AG09309 (cell line): ENCODE measurements at places on chromosomes 3 and 15.

- DNase-seq = no peak
Measured at GRCh38 chr3:14810070-14810791, 8.5 kb upstream of the FGD5 start.

DNA sequence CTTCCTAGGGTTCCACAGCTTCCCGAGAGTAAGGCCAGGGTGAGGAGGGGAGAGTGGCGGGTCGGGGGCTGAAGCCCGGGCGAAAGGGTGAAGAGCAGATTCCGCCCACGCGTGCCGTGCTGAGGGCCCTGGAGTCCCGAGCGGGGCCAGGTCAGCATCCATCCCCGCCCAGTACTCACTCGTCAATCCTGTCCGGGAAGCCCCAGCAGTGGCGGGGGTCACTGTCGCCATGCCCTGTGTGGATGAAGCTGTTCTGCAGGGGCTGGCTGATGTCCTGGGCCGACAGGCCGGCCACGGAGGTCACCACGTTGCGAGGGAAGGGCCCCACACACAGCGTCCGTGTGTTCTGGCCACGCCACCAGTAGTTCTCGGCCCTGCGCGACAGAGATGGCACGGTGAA lies 36.3 kb downstream of the TNK2 start:
- DNase-seq = no peak

DNA sequence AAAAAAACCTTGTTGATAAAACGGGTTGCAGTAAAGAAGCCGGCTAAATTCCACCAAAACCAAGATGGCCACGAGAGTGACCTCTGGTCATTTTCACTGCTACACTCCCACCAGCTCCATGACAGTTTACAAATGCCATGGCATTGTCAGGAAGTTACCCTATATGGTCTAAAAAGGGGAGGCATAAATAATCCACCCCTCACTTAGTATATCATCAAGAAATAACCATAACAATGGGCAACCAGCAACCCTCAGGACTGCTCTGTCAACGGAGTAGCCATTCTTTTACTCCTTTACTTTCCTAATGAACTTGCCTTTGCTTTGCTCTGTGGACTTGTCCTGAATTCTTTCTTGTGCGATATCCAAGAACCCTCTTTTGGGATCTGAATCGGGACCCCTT lies 14.4 kb upstream of the CDC25A start:
- DNase-seq = no peak

DNA sequence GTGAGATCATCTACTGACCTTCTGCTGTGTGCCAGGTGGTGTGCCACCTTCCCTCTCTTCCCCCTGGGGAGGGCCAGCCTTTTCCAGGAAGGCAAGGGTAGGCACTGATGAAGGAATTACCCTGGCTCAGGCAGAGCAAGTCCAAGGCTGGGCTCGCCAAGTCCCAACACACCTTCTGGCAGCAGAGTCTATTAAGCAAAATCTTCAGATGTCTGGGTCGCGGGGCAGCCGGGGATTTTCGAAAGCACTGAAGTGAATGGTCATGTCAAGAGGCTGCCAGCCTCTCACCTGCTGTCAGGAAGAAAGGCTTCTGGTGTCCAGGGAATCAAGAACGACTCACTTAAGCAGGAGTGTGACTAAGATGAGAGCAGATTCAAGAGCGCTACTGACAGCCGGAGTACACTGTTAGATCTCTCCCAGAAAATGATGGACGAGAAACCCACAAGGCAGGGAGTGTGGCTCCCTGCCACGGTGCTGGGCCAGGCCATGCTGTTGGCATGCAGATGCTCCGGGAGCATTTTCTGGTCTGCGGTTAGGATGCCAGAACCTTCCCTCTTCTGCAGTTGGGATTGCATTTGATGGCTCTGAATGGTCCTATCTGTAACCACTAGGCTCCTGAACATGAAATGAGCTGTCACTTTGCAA lies 479.8 kb downstream of the SHQ1 start:
- peak; percentile 14 for DNase-seq
